Gastrocnemius medialis (tissue), 4 donors: ENCODE measurements at places on chromosomes 4 and X. TPM values are rescaled to one million over a fixed set of nuclear protein-coding genes. Genes with fewer than 3 reads are reported as not detected.

DNA sequence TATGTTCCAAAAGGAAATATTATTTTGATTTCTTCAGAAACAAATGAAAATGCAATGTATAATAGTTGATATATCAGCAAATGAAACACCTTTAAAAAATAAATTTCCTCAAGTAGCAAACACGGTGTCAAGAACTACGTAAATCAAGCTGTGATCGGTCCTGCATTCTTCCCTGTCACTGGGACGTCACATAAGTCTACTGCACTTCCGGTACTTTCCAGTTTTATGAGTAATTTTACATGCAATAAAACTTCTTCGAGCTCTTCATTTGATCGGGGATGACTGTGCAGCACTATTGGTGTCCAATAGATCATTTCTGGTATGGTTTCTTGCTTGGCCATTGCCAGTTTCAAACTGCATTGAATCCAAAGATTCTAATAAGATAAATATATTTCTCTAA lies 114.0 kb upstream of the VEGFC start:
- DNase-seq: no peak
- no peaks in the 10 kb centered on the region for H3K27me3 ChIP-seq
- H3K36me3 ChIP-seq: no peaks in the 10 kb centered on the region
- H3K4me1 ChIP-seq: no peaks in the 10 kb centered on the region
- H3K27ac ChIP-seq: no peak overlapping the region

GRCh38 chrX:18721683-18722499 lies 14.4 kb downstream of the PPEF1 start:
- H3K27me3 ChIP-seq: no peaks in the 10 kb centered on the region
- H3K36me3 ChIP-seq: no peaks in the 10 kb centered on the region
- H3K27ac ChIP-seq: peak overlapping the region; percentile 46
- H3K4me1 ChIP-seq: no peaks in the 10 kb centered on the region

DNA sequence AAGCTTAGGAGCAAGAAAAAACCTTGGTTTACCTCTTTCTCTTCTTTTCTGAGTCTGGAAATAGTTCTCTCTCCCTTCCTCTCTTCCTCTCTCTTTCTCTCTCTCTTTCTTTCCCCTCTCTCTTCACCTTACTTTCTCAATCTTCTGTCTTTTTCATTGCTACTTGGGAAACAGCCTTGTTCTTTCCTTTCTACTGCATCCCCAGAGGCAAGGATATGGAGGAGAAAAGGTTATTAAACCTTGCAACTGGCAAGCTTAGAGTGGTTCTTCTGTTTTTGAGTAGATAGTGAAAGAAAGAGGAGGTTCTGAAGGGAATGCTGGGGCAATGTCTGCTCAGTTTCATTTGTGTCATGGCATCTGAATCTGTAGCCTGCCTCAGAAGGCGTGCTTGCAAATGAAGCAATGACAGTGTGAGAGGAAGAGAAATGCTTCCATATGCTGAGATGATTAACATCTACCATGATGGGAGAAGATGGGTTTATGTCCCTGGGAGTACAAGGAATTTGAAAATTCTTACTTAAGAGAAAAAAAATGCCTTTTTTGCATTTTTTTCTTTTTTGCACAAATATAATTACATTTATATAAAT lies 190.6 kb downstream of the CEP135 start:
- no peaks in the 10 kb centered on the region for H3K4me1 ChIP-seq
- no peak overlapping the region for H3K27ac ChIP-seq
- no peak for DNase-seq

- peaks cover 93% of the 10 kb centered on the region for H3K4me1 ChIP-seq
- no peaks in the 10 kb centered on the region for H3K36me3 ChIP-seq
- DNase-seq: no peak
- peak overlapping the region; percentile 78 for H3K27ac ChIP-seq
- no peak overlapping the region for H3K4me3 ChIP-seq
- no peaks in the 10 kb centered on the region for H3K27me3 ChIP-seq
Measured at GRCh38 chr4:2868877-2869487, 25.3 kb downstream of the ADD1 start.

GRCh38 chr4:170736710-170737109 lies 647.0 kb upstream of the AADAT start:
- DNase-seq: no peak
- H3K36me3 ChIP-seq: no peaks in the 10 kb centered on the region
- H3K4me1 ChIP-seq: no peaks in the 10 kb centered on the region
- H3K4me3 ChIP-seq: no peak overlapping the region
- no peak overlapping the region for H3K27ac ChIP-seq

DNA sequence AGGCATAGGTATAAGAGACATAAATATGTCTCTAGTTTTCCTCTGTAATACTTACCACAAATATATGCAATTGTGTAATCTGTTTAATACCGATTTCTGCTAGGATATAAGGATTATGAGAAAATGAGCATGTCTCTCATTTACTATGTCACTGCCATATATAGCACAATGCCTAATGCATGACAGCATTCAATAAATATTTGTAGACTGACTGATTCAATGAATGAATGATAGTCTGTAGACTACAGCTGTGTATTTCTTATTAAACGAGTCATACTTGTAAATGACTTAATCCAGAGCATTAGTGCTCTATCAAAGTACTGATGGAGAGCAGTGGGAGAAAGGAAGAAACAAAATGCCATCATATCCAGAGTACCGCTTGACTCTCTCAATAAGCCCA lies 175.6 kb downstream of the PPP3CA start:
- H3K36me3 ChIP-seq: no peaks in the 10 kb centered on the region
- H3K4me3 ChIP-seq: no peak overlapping the region
- no peaks in the 10 kb centered on the region for H3K27me3 ChIP-seq
- H3K4me1 ChIP-seq: peaks cover 23% of the 10 kb centered on the region
- no peak for DNase-seq

DNA sequence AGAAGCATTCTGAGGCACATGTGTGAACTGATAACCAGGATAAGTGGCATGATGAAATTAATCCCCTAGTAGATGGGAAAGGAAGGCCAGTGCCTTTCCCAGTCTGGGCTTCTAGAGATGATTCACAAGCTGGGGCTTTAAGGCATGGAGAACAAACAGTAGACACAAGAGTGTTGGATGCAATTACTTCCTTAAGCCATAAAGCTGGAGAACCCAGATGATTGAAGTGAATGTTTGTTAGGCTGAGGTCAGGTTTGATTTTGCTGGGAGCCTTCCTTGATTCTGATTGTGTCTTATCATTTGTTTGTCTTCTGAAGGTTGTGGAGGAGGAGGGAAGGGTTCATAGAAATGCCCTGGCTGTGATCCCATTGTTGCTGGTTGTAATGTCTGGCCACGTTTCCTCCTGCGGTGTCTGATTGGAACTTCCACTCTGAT lies 125.2 kb downstream of the NHS start:
- H3K27me3 ChIP-seq: no peaks in the 10 kb centered on the region
- no peaks in the 10 kb centered on the region for H3K36me3 ChIP-seq
- no peak overlapping the region for H3K4me3 ChIP-seq

DNA sequence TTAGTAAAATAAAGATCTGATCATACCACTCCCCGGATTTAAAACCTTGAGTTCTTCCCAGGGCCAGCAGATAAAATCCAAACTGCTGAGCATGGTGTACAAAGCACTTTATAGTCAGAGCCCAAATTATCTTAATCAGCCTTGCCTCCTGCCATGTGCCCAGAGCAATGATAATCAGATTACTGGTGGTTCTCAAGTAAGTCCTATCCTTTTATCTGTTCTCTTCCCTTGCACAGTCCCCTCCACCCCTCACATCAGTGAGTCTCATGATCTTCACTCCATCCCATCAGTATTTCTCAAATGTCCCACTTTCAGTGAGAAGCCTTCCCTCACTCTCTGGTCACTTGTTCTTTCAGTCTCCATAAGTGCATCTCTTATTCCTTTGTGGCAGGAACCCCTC lies 22.7 kb downstream of the INTS6L start:
- H3K4me3 ChIP-seq: no peak overlapping the region
- no peaks in the 10 kb centered on the region for H3K4me1 ChIP-seq

GRCh38 chr4:120829113-120829831 lies 93.3 kb downstream of the PRDM5 start:
- H3K27me3 ChIP-seq: no peaks in the 10 kb centered on the region
- H3K27ac ChIP-seq: no peak overlapping the region
- no peak overlapping the region for H3K4me3 ChIP-seq
- no peak for DNase-seq
- no peaks in the 10 kb centered on the region for H3K4me1 ChIP-seq
- H3K36me3 ChIP-seq: no peaks in the 10 kb centered on the region

GRCh38 chr4:15805583-15806517 lies 27.7 kb downstream of the CD38 start:
- H3K27me3 ChIP-seq: no peaks in the 10 kb centered on the region
- peak; percentile 18 for DNase-seq
- H3K4me1 ChIP-seq: peaks cover 38% of the 10 kb centered on the region
- no peaks in the 10 kb centered on the region for H3K36me3 ChIP-seq
- H3K27ac ChIP-seq: peak overlapping the region; percentile 12

- no peaks in the 10 kb centered on the region for H3K27me3 ChIP-seq
- H3K36me3 ChIP-seq: no peaks in the 10 kb centered on the region
- no peak for DNase-seq
Measured at GRCh38 chr4:5751666-5752375, 40.8 kb downstream of the EVC start.

DNA sequence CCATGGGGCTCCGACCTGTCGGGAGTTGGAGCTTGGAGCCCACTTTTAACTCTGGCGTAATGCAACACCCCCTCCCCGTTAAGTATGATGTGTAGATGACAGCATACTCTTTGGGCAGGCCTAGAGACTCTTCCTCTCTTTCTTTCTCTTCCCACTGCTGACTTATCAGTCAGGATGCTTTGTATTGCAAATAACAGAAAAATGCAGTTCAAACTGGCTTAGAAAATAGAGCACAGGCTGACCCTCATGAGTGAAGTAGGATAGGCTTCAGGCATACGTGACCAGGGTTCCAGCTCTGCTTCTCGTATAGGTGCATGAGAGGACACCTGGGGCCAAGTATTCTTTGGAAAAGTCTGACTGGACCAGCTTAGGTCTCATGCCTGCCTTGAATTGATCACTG lies 23.3 kb upstream of the RNF4 start:
- no peaks in the 10 kb centered on the region for H3K27me3 ChIP-seq
- H3K27ac ChIP-seq: no peak overlapping the region
- no peak overlapping the region for H3K4me3 ChIP-seq
- no peaks in the 10 kb centered on the region for H3K4me1 ChIP-seq
- H3K36me3 ChIP-seq: no peaks in the 10 kb centered on the region

GRCh38 chr4:176546975-176547374 lies 227.2 kb downstream of the SPCS3 start:
- no peak overlapping the region for H3K27ac ChIP-seq
- H3K27me3 ChIP-seq: no peaks in the 10 kb centered on the region
- no peak for DNase-seq
- no peak overlapping the region for H3K4me3 ChIP-seq

The F9 gene
- not detected for total RNA-seq

The F8A2 gene
- not detected for total RNA-seq

The RENBP gene
- total RNA-seq: 1.9 TPM

The ZNF732 gene
- total RNA-seq: not detected

The AKAP14 gene
- total RNA-seq: not detected

The NPY1R gene
- total RNA-seq: 1.2 TPM

The TNIP3 gene
- total RNA-seq: not detected

The FOXR2 gene
- total RNA-seq: not detected

The PDGFRA gene
- 20.6 TPM for total RNA-seq
